ENCODE measurements at places on chromosomes 13 and 19.

- DNase-seq = no peak
Observed at GRCh38 chr13:27833206-27833605, 40.9 kb downstream of the GSX1 start.

GRCh38 chr13:51065372-51066090 lies 45.5 kb downstream of the C13orf42 start:
- DNase-seq = no peak

GRCh38 chr19:33798681-33799111 lies 2.0 kb downstream of the KCTD15 start:
- no peak for DNase-seq

GRCh38 chr13:92612892-92613291 lies 613.7 kb upstream of the GPC6 start:
- DNase-seq = no peak

DNA sequence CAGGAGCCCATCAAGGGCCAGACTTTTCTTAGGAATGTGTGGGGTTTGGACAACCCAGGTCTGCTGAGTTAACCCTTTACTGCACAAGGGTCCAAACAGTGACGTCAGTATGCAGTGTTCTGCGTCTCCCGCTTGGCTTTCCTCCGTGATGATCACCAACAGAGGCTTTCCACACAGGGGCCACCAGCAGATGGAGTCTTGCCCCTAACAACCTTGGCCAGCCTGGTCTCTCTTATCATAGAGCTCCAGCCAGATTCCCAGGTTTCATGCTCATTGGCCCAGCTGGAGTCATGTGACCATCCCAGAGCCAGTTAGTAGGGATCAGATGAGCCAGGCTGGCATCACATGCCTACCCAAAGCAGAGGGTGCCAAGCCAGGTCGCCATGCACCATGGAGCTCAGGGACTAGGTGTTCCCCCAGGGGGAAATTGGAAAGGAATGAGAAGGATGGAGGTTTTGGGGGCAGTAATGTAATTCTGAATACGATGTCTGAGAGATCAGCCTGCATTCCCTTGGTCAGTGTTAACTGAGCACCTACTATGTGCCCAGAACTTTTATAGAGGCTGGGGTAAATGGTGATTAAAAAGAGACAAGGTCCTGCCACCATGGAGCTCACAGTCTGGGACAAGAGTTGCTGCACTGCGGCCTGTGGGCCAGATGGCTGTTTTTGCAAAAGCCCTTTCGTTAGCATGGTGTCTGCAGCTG lies 61.2 kb downstream of the MYH14 start:
- DNase-seq = no peak

DNA sequence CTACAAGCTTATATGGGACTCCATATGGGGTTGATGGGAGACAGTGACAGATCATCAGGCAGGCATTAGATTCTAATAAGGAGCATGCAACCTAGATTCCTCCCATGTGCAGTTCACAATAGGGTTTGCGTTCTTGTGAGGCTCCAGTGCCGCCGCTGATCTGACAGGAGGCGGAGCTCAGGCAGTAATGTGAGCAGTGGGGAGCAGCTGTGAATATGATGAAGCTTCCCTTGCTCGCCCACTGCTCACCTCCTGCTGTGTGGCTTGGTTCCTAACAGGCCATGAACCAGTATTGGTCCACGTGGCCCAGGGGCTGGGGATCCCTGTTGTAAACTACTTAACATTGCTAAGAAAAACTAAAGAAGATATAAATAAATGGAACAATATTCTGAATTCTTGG lies 378.4 kb downstream of the KCNRG start:
- DNase-seq = peak; percentile 37

- no peak for DNase-seq
Observed at GRCh38 chr19:30479231-30479630, 107.0 kb downstream of the ZNF536 start.

GRCh38 chr19:4584670-4585460 lies 25.4 kb upstream of the SEMA6B start:
- no peak for DNase-seq

DNA sequence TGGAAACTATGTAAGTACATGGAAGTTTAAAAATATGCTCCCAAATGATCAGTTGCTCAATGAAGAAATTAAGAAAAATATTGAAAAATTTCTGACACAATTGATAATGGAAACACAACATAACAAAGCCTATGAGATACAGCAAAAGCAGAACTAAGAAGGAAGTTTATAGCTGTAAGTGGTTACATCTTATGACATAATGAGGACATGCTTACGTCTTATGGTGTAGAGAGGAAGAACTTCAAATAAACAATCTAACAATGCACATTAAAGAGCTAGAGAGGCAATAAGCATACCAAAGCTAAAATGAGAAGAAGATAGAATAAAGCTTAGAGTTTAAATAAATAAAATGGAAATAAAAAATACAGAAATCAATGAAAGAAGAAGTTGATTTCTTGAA lies 50.0 kb upstream of the CEACAM21 start:
- no peak for DNase-seq

GRCh38 chr19:41912899-41913537 lies 15.2 kb downstream of the ERFL start:
- no peak for DNase-seq

GRCh38 chr19:8261881-8262280 lies 46.3 kb downstream of the CD320 start:
- no peak for DNase-seq

GRCh38 chr13:46321494-46322225 lies 65.4 kb downstream of the RUBCNL start:
- DNase-seq = peak; percentile 49

GRCh38 chr13:45055902-45056648 lies 64.2 kb upstream of the GTF2F2 start:
- peak; percentile 58 for DNase-seq

GRCh38 chr13:41008349-41008980 lies 10.7 kb downstream of the ELF1 start:
- no peak for DNase-seq

GRCh38 chr13:24389506-24389905 lies 80.1 kb downstream of the C1QTNF9 start:
- DNase-seq = no peak

- peak; percentile 92 for DNase-seq
Observed at GRCh38 chr19:50607874-50608785, 31.6 kb downstream of the SYT3 start.

GRCh38 chr13:44903574-44903985 lies 85.7 kb downstream of the NUFIP1 start:
- peak; percentile 67 for DNase-seq

DNA sequence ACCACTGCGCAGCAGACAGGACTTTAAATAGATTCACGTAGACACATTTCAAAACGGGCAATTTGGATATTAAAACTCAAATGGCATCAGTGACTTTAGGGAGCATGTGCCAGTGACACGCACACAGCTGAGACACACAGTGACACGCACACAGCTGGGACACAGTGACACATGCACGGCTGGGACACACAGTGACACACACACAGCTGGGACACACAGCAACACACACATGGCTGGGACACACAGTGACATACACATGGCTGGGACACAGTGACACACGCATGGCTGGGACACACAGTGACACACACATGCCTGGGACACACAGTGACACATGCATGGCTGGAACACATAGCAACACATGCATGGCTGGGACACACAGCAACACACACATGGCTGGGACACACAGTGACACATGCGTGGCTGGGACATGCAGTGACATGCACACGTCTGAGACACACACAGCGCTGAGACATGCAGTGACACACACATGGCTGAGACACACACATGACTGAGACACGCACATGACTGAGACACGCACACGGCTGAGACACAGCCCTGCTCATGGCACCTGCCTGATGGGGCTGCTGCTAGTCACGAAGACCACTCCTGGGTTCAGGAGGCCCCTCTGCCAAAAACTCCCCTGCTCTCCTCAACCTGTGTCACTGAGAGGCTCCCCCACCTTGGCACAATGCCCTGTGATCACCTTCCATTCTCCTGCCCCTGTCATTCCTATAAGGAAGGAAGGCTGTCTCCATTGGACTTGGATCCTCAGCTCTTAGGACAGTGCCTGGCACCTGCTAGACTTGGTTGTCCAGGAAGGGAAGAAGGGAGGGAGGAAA lies 52.5 kb downstream of the SOX1 start:
- no peak for DNase-seq

GRCh38 chr19:1766800-1767352 lies 13.6 kb downstream of the ONECUT3 start:
- DNase-seq = no peak

- no peak for DNase-seq
Observed at GRCh38 chr13:71464686-71465085, 402.3 kb downstream of the DACH1 start.

GRCh38 chr19:23071147-23071511 lies 45.7 kb upstream of the ZNF730 start:
- DNase-seq = no peak

DNA sequence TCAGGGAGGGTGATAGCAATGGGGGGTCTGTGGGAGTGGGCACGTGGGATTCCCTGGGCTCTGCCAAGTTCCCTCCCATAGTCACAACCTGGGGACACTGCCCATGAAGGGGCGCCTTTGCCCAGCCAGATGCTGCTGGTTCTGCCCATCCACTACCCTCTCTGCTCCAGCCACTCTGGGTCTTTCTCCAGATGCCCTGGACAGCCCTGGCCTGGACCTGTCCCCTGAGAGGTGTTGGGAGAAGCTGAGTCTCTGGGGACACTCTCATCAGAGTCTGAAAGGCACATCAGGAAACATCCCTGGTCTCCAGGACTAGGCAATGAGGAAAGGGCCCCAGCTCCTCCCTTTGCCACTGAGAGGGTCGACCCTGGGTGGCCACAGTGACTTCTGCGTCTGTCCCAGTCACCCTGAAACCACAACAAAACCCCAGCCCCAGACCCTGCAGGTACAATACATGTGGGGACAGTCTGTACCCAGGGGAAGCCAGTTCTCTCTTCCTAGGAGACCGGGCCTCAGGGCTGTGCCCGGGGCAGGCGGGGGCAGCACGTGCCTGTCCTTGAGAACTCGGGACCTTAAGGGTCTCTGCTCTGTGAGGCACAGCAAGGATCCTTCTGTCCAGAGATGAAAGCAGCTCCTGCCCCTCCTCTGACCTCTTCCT lies 9.3 kb upstream of the CEACAM7 start:
- no peak for DNase-seq

DNA sequence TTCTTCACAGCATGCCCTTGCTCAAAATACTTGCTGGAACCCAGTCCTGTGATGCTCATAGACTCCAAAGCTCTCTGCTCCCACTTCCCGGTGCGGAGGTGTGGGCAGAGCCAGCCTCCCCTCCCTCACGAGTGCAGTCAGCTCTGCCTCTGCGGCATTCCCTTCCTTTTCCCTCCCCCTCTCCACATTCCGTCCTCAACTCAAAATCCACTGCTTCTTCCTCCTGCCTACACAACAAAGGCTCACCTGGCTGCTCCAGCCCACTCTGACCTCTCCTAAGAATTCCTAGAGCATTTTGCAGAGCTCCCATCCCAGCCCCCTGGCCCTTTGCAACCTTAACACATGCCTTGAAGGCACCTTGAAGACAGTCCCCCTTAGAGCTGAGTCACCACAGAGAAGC lies 527.9 kb downstream of the MYO16 start:
- no peak for DNase-seq

DNA sequence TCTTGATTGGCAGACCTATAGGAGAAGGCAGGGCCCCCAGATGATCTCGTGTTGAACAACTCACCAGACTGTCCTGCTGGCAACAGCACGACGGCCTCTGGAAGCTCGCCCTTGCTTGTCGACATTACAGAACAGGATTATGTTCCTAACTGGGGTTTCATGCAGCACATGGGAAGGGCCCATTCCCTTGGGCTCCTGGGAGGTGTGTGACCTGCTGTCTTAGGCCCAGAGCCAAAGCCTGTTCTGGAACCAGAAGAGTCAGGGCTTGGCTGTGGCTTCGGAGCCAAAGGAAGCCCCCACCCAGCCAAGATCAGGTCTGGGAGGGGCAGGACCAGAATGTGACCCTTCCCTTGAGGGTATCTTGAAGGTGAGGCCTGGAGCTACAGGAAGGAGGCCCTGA lies 36.9 kb downstream of the RGCC start:
- DNase-seq = no peak

GRCh38 chr13:41788552-41788951 lies 172.4 kb downstream of the VWA8 start:
- no peak for DNase-seq

DNA sequence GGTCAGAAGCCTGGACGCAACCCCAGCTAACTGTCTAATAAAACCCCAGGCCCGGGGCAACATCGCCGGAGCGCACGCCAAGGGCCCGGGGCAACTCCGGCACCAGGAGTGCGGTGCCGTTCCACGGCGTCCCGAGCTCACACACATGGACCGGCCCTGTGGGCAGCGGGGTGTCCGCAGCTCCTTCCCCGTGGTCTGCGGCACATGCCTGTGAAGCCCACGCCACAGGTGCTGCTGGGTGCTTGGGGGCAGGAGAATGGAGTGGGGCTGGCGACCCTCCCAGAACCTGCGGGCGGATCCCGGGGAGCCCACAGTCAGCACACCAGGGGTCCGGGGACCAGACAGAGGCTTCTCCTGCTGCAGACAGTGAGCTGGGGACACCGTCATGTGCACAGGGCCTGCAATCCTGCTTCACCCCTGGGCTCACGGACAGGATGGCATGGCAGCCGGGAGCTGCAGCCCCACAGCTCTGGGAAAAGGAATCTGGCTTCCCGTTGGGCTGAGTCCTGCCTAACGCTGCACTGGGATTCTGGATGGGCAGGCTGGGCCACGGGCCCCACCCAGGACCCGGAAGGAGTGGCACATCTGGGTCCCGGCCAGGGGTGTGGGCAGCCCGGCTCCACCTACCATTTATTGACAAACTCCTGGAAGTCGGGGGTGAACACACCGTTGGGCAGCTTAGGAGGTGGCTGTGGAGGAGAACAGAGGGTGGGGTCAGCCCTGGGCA lies 28.2 kb upstream of the ZBTB7A start:
- no peak for DNase-seq

- no peak for DNase-seq
Observed at GRCh38 chr13:113561417-113562084, 23.0 kb upstream of the TFDP1 start.

DNA sequence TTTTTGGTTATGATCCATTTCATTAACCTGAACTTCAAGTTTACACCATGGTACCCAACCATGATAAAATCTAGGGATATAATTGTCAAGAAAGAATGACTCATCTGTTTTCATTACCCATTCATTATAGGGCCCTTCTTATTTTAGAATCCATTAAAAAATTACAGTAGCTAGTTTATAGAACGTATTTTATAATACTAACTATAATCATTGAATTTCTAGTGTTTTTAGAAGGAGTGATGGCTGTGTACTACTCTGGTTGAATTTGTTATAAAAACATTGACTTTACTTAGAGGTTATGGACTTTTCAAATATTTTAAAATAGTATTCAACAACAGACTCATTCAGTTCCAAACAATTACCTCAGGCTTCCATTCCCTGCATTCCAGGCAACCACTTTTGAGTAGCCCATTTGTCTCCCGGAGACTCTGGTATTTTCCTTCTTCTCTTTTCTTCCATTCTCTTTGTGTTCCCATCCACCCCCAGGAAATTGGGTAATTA lies 71.9 kb upstream of the KLF12 start:
- no peak for DNase-seq
